ENCODE measurements at places on chromosomes 12 and 14.

DNA sequence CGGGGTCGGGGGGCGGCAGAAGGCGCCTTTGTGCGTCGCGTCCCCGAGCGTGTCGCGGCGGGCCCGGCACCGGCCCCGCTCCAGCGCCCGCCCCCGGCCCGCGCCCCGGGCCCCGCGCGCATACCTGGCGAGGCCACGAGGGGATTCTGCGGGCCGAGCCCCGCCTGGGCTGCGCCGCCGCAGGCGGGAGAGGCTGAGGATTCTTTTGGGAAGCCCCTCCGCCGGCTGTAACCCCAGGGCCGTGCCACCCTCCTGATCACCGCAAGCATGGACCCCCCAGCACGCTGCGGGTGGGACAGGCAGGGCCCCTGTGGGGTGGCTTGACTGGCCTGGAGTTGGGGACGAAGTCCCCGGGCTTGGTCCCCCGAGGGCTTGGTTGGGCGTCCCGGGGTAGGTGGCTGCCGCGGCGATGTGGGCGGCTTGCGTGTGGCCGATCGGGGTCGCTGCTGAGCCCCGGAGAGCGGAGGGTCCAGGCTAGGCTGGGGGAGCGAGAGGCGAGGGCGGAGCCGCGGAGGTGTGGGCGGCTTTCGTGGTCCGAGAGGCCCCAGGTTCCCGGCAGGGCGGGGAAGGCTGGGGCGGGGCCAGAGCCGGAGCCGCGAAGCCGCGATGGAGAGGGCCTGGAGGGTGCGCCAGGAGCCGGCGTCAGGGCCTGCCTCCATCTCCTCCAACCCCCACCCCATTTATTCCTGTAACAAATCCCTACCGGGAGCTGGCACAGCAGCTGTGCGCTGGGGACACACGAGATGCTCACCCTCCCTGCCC lies 28.4 kb upstream of the GPR132 start:
- peak; percentile 20 for DNase-seq

DNA sequence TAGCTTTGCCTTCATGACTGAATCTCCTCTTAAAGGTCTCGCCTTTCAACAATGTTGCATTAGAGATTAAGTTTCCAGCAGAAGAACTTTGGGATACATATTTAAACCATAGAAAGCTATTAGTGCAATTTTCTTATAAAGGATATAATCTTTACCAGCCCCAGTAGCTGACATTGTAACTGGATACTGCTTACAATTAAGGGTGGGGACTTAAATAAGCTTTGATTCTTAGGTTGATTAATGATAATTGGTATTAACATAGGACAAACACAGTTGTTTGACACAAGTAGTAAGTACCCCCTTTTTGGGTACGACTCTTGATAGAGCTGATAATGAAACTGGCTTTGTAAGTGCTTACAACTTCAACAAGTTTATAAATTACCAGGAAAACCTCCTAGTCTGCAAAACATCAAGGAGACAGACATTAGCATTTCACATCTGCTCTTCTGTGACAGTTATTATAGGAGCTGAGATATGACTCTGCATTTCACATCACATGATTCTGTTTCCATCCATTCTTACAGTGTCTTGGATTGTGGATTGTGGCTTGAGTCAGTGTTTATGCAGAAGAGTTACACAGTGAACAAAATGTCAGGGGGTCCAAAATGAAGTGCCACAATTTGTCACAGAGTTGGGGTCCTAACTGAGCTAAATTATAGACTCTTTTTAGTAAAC lies 249.1 kb upstream of the E2F7 start:
- no peak for DNase-seq

GRCh38 chr14:20035449-20035848 lies 389 bp downstream of the OR4K13 start:
- DNase-seq, result no peak

GRCh38 chr14:103535081-103535890 lies 6.3 kb downstream of the TRMT61A start:
- DNase-seq, result no peak

- DNase-seq, result no peak
Measured at GRCh38 chr14:29236401-29236800, 469.8 kb downstream of the FOXG1 start.

- no peak for DNase-seq
Measured at GRCh38 chr14:104355101-104356019, 217.0 kb downstream of the KIF26A start.

DNA sequence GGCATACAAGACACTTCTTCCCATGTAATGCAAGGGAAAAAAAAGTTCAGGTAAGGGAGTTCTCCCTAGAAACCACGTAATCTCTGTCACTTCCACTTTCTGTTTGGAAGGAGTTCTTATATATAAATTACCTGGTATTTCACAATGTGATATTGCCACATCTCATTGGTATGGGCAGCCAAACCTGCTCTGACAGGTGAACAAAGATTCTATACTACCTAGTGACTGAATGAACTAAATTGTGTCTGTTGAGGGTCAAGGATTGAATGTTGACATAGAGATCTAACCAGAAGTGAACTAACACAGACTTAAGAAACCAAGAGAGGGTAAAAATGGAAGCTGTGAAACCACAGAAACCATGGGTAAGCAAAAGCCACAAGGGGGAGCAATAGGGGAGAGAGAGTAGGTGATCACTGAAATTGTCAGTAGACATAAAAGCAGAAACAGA lies 161.3 kb downstream of the RPL10L start:
- no peak for DNase-seq

GRCh38 chr12:32179011-32179395 lies 72.4 kb downstream of the BICD1 start:
- no peak for DNase-seq

DNA sequence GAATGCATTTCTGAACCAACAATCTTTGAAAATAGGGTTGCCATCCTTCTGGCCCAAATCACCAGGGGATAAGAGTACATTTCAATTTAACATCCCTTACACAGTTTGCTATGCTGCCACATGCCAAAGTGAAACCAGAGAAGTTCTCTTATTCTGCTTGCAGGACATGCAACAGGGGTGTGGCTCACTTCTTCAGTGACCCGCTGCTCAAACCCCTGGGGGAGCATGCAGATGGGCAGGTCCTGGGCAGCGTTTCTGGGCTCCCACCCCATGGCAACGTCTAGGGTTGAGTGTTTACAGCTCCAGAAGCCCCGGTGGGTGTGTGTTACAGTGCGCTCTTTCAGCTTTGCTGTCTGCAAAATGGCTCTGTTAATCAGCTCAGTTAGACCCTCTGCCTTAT lies 1306.3 kb upstream of the TMEM132C start:
- no peak for DNase-seq

- no peak for DNase-seq
Measured at GRCh38 chr12:87311206-87311605, 718.0 kb downstream of the C12orf50 start.

- DNase-seq, result no peak
Measured at GRCh38 chr12:1978078-1978862, 26.0 kb downstream of the DCP1B start.

DNA sequence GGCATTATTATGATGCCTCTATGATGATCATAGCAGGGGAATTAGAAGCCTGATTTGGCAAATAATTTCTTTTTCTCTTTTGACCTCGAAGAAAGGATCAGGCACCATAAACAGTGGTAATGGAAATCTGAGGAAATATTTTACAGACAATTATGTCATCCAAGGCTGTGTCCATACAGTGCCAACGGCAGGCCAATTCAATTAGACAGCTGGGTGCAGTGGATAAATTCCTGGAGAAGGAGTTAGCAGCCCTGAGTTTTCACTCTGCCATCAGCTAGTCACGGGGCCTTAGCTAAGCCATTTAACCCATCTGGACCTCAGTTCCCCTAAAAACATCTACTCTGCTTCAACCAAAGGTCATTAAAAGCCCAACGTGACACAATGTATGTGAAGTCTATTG lies 4.1 kb downstream of the TPH2 start:
- no peak for DNase-seq

GRCh38 chr14:32345311-32345791 lies 16.3 kb downstream of the AKAP6 start:
- DNase-seq, result no peak

All from NCI-H774 (cell line).